ENCODE measurements at places on chromosomes 4 and X.

GRCh38 chr4:145388043-145388442, 93.6 kb upstream of the SMAD1 start:
- no peak for DNase-seq

GRCh38 chr4:81472281-81473182, 825 bp upstream of the RASGEF1B start:
- no peak for DNase-seq

GRCh38 chrX:22742174-22742573, 257.6 kb upstream of the DDX53 start:
- DNase-seq: peak; percentile 58

DNA sequence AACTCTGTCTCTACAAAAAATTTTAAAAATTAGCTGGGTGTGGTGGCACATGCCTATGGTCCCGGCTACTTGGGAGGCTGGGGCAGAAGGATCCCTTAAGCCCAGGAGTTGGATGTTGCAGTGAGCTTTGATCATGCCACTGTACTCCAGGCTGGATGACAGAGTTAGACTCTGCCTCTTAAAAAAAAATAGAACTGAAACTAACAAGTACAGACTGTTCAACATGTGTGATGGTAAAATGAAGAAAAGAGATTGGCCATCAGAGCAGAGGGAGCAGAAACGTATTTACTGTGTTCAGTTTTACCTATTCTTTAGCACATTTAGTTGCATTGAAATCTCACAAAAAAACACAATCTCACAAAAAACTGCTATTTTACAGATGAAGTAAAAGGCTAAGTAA, 77.9 kb upstream of the NAP1L5 start:
- no peak for DNase-seq

DNA sequence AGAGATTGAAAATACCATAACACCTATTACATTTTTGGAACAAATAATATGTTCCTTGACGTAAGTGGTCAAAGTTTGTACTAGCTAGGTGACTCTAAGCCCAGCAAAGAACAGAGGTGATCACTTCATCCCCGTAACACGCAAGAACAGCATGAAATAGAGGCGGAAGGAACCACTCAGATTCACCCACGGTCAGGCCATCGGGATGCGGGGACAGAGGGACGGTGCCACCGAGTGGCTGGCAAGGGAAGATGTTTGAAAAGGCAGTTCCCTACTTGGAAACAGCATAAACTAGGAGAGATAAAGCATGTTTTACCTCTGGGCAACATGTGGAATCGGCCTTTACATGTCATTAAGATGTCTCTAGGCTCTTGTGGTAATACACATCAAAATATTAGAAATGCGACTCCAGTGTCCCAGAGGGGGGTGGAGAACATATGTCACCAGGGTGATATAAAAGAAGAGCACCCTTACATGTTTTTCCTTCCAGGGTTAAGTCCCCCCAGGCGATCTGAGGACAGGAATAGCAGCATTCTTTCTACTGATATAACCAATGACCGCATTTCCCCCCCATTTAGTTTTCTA, 84.0 kb downstream of the PHKA2 start:
- DNase-seq: no peak

GRCh38 chr4:15420642-15421041, 7.2 kb upstream of the C1QTNF7 start:
- no peak for DNase-seq

GRCh38 chr4:7540654-7541413, 106.1 kb upstream of the PSAPL1 start:
- no peak for DNase-seq

DNA sequence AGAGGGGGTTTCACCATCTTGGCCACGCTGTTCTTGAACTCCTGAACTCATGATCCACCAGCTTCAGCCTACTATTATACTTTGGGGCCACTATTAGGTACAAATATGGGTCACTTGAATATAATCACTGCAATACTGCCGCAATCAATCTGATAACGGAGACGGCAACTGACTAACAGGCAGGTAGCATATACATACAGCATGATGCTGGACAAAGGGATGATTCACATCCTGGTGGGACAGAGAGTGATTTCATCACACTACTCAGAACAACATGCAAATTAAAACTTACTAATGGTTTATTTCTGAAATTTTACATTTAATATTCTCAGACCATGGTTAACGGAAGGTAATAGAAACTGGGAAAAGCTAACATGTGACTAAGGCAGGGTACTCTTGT, 10.9 kb downstream of the LRBA start:
- DNase-seq: no peak

- no peak for DNase-seq
Measured at GRCh38 chrX:13001961-13002671, 27.2 kb downstream of the TMSB4X start.

GRCh38 chr4:173420324-173420752, 21.4 kb upstream of the SCRG1 start:
- DNase-seq: no peak

All from AG09319 (cell line).